NCI-H146 (cell line): ENCODE measurements at places on chromosomes 11 and 22.

GRCh38 chr11:16030664-16031063 is 325.7 kb downstream of the SOX6 start:
- no peak for DNase-seq

GRCh38 chr22:42131562-42131961 is 952 bp upstream of the CYP2D6 start:
- no peak for DNase-seq

- DNase-seq, result no peak
These were observed 63.2 kb downstream of the GRIA4 start for GRCh38 chr11:105673089-105673488.

DNA sequence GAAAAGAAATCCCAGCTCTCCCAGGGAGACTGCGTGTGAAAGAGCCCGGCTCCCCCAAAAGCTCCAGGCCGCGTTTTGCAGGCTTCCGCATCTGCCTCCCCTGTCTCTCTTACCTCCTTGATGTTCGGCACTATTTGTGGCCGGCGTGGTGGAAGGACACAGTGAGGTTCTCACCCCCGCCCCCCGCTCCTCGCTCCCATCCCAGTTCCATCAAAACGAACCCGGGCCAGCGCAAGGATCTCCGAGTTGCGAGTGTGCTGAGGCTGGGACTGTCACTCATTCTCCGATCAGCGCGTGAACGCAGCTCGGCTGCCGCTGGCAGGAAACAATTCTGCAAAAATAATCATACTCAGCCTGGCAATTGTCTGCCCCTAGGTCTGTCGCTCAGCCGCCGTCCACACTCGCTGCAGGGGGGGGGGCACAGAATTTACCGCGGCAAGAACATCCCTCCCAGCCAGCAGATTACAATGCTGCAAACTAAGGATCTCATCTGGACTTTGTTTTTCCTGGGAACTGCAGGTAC is at the start of gene NCAM1:
TSS of gene NCAM1 (plus strand) at position 275 of the 523 bp plus-strand sequence.
- DNase-seq, result peak; percentile 96
